B cell (primary cell): ENCODE measurements at places on chromosomes 12 and 14. TPM values are rescaled to one million over a fixed set of nuclear protein-coding genes. Genes with fewer than 3 reads are reported as not detected.

The HOXC10 gene
- polyA plus RNA-seq: not detected in 2 replicates

The MBIP gene
- polyA plus RNA-seq: 9.3 and 14.0 TPM in 2 replicates

The MAX gene
- polyA plus RNA-seq: 98.6 and 130 TPM in 2 replicates

The EML1 gene
- not detected in 2 replicates for polyA plus RNA-seq

The GUCY2C gene
- polyA plus RNA-seq: 0.04 and 0.28 TPM in 2 replicates

The BCL11B gene
- polyA plus RNA-seq: 0.33 and 1.2 TPM in 2 replicates

The CD27 gene
- 34.0 and 102 TPM in 2 replicates for polyA plus RNA-seq

The ZNF605 gene
- polyA plus RNA-seq: 6.0 and 8.7 TPM in 2 replicates

The SLC4A8 gene
- polyA plus RNA-seq: 3.1 and 4.2 TPM in 2 replicates

The IFNG-AS1 gene
- 1.8 and 5.5 TPM in 2 replicates for polyA plus RNA-seq

- DNase-seq: no peak
Observed at GRCh38 chr14:101200650-101201516, 297.4 kb upstream of the RTL1 start.

DNA sequence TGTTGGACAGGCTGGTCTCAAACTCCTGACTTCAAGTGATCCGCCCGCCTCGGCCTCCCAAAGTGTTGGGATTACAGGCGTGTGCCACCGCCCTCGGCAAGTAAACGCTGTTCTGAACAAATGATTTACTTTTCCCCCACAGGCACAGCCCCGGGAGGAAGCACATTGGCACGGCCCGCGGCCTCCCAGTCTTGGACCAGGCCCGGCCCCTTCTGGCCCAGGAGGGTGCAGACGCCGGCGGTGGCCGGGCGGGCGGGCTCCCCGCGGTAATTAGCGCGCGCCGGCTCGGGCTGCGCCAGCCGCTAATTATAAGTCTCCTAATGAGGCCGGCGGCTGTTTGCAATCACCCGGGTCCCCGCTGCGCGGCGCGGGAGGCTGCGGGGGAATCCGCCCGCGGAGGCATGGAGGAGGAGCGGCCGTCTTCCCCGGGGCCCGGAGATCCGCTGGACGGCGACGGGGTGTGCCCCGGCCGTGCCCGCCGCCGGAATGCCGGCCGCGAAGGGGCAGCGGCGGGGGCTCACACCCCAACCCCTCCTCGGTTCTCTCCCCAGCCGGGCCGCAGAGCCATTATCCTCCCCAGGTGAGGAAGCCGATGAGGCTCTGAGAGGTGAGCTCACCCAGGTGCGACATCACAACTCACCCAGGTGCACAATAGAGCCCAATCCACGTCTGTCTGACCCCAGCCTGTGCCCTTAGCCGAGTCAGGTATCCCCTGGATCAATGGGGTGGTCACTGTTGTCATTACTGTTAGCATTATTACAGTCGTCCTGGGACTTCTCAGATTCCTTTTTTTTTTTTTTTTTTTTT lies 3.3 kb upstream of the POP5 start:
- DNase-seq: peak; percentile 74

DNA sequence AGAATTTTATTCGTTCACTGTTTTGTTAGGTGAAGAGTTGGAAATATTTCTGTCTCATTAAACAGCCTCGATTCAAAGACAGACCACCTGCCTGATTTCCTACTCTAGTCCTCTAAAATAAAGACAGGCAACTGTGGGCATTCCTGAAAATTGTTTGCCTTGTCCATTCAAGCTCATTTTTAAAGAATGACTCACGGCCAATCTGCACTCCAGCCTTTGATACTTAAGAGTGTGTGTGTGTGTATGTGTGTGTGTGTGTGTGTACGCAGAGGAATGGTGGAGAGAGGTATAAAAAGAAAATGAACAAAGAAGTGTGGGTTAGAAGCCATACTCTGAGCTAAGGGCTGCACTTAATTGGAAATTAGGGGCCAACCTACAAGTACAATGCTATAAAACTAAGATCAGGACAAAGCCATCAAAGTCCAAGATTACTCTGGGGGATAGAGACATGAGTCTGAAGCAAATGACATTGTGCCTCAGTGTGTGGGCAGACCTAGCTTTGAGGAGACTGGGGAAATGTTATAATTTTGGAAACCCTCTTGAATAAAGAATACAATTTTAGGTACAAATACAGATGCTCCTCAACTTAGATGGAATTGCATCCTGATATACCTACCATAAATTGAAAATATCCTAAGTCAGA lies 45.6 kb upstream of the SOCS2 start:
- DNase-seq: no peak

GRCh38 chr14:61527325-61528100 lies 167.8 kb upstream of the HIF1A start:
- DNase-seq: no peak

DNA sequence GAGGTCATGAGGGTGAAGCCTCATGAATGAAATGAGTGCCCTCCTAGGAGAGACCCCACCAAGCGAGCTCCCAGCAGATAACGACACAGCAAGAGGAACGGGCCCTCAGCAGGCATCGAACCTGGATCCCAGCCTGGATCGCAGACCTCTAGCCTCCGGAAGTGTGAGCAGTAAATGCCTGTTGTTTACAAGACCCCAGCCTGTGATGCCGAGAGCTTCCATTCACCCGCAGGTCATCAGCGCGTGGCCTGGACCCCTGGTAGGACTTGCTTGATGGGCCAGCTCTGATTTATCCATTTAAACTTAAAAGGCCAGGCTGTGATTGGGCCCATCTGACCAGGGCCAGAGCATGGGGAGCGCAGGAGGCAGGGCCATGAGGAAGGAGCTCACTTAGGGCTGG lies 7.0 kb downstream of the TMEM179 start:
- no peak for DNase-seq

DNA sequence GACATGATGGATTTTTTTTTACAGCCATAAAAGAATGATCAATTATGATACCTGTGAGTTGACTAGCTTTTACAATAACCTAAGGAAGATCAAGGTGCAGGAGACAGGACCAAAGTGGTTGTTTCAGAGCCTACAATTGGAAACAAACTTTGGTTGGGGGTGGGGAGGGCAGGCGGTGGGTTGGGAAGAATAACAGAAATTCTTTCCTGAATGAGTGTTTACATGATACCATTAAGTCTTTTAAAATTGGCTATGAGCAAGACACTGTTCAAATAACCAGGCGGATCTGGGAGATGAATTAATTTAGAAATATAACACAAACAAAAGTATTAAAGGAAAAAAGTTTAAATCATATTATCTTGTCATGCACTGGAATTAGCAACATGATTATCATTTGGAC lies 7.2 kb downstream of the NFYB start:
- no peak for DNase-seq

DNA sequence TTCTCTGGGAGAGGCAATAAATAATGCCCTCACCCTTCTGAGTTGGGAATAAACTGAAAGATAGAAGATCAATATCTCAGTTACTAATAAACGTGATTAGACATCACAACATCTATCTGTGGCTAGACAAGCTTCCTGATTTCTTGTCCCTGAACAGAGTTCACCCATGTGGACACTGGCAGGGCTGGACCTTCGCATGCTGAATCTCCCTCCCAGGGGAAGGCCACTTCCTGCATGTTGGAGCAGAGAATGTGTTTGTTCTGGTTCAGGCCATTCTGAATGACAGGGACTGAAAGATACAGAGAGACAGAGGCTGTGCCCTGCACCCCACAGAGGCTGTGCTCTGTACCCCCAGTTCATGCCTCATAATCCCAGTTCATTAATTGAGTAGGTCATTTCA lies 132.6 kb downstream of the SLC38A1 start:
- no peak for DNase-seq

- no peak for DNase-seq
Observed at GRCh38 chr12:102876883-102877282, 40.2 kb downstream of the PAH start.

- no peak for DNase-seq
Observed at GRCh38 chr14:69068744-69069421, 84.0 kb downstream of the DCAF5 start.

DNA sequence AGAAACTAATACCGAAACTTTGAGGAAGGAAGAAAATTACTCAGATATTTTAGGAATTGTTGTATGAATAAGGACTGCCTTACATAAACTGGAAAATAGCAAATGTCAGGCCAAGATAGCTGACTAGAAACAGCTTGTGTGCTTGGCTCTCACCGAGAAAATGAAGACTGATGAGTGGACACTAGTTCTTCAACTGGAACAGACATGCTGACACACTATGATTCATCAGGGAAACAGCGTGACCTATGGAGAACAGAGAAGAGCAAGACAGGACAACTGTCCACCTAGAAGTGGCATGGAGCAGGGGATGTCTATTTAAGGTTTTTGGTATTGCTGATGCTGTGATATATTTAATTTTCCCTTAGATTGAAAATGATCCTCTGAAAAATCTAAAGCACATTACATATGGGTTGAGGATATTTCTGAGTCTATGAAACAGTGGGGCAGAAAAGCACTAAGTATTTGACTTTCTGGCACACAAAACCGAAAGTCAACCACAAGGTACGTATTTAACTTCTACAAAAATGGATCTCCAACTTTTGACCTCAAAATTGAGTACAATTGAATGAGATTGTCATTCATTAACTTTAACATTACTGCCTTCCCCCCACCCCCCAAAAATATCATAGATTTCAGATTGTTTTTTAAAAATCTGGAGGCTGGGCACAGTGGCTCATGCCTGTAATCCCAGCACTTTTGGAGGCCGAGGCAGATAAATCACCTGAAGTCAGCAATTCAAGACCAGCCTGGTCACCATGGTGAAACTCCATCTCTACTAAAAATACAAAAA lies 863.2 kb downstream of the LRFN5 start:
- DNase-seq: no peak

DNA sequence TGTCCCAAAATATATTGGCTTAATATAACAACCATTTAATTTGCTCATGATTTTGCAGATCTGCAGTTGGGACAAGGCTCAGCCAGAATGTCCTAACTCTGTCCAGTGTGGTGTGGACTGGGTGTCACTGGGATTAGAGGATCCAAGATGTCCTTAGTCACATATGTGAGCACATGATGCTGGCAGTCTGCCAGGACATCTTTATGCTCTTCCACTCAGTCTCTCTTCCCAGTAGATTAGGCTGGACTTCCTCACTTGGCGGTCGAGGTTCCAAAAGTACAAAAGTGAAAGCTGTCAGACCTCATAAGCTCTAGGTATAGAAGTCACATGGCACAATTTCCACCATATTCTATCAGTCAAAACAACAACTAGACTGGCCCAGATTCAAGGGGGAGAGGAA lies 167.9 kb upstream of the NTF3 start:
- DNase-seq: no peak

DNA sequence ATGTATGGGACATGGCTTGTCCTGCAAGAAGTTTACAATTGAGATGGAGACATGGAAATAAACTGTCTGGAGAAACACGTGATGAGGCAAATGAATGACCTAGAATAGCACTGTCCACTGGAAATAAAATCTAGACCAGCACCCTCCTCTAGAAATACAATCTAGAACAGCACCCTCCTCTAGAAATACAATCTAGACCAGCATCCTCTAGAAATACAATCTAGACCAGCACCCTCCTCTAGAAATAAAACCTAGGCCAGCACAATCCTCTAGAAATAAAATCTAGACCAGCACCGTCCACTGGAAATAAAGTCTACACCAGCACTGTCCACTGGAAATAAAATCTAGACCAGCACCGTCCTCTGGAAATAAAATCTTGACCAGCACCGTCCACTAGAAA lies 69.2 kb upstream of the RFLNA start:
- no peak for DNase-seq
